Muscle of back (tissue), 13 donors: ENCODE measurements at places on chromosomes 16 and 17. TPM values are rescaled to one million over a fixed set of nuclear protein-coding genes. Genes with fewer than 3 reads are reported as not detected.
A peak's percentile ranks its signal among the peaks of the same experiment; 100 is the strongest.

DNA sequence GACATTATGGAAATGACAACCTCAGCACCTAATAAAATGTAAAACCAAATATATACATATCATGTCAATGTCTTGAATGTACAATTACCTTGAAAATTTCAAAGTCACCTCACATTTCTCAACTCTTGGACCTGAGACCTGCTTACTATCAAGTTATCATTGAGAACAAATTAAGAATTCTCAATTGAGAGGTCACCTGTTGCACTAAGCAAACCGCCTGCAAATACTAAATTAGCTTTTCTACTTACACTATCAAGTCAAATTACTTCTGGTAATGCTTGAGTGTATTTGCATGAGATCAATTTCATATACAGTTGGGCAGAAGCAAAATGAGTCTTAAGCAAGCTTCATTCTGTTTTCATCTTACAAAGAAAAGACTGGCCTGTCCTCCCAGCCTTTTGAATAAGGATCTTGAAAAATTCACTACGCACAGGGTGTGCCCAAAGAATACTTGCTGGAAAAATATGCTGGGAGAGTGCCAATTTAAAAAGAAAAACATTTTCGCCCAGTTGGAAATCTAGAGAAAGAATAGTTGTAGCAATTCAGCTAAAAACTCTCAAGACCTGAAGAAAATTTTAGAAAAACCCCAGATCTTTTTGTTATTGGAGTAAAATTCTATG is 35.7 kb downstream of the KANSL1 start:
- DNase-seq = peak; percentile 33

GRCh38 chr17:43626023-43626422 is 35.7 kb downstream of the MEOX1 start:
- DNase-seq = no peak

GRCh38 chr16:86142801-86143236 is 243.9 kb downstream of the IRF8 start:
- DNase-seq = no peak

GRCh38 chr17:1144162-1144561 is 35.6 kb downstream of the ABR start:
- no peak for DNase-seq

GRCh38 chr17:70298929-70299531 is 129.7 kb downstream of the KCNJ2 start:
- DNase-seq = no peak

Gene OR1D5
- not detected for polyA plus RNA-seq

Gene VPS35
- 83.2 TPM for polyA plus RNA-seq

Gene EFCAB13
- polyA plus RNA-seq = 2.6 TPM

Gene PHF12
- polyA plus RNA-seq = 30.6 TPM
